Stimulated activated CD8-positive, alpha-beta memory T cell treated with anti-CD3 and anti-CD28 coated beads, Interleukin-2, amount 100 ng/mL, for 1 hour (primary cell): ENCODE measurements at places on chromosomes 3 and 15.
A peak's percentile ranks its signal among the peaks of the same experiment; 100 is the strongest.

DNA sequence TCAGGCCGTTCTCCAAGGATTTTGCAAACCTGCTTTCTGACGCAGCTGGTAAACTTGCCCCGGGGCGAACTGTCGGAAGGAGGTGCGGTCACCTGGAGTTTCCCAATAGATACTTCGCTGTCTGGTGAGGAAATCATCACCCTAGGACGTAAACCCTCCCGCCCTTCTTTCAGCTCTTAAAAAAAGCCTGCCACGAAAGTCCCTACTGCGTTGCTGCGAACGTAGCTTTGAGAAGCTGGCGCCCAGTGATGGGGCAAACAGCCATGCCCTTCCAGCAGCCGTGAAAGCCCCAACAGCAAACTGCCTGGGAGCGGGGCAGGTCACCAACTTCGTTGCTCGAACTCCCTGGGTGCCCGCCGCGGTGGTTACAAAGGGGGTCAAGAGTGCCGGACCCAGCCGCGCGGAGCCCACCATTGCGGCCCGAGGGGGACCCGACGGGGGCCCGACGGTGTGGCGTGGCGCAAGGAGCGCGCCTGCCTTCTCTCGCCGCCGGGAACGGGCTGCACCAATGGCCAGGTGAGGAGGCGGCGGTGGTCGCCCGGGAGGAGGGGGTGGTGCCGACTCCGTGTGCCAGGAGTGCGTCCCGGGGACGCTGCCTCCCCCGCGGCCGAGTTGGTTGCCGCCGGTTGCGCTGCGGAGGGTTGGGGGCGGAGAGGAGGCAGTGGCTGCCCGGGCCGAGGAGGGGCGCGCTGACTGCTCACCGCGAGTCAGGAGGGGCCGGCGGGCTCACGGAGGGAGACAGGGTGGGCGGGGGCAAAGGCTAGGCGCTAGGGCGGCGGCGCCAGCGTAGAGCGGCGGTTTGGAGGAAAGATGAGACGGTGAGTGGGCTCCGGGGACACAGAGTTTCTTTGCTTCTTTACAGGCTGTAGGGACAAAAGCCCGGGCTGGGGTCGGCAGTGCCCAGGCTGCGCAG, at the start of gene PHLDB2:
PHLDB2 (plus strand) TSS at position 205 of the 913 bp plus-strand sequence. CDS start 24,813 bp downstream, outside the sequence.
- peak; percentile 31 for DNase-seq

- no peak for DNase-seq
These were observed 625.8 kb downstream of the TAFA4 start for GRCh38 chr3:68306571-68306970.

DNA sequence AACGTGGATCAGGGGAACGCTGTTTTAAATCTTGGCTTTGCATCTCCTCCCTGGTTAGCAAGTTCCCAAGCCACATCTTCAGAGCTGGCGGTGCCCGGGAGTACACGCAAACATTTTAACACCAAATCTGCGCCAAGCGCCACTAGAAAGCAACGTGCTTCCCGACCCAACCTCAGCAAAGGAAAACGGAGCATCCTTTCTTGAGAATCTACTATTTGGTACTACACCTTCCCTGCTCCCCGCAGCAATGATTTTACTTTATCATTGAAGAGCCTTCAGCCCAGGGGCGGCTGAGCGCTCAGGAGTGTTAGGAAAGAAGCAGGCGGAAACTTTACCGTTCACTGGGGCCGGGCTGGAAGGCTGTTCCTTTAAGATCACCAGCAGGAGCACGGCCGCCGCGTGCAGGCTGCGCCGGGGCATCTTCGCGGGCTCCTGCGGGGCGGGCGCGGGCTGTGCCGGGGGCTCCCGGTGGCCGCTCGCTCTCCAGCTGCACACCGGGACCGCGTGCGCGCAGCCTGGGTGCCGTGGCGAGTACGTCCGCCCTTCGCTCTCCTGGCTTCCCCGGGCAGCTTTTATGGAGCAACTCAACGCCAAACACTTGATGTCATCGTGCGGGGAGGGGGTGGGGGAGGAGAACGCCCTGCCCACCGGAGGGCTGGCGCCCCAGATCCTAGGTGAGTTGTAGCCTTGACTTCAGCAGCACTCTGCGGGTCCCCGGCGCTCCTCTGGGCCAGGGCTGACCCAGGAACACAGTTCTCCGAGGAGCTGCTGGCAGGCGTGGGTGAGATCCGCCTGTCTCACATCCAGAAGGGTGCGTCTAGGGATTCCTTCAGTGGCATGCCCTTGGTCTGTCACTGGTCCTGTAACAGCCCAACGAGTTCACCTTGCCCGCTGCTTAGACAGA, at the start of gene CA12:
CA12 (minus strand) TSS at position 546 of the 904 bp plus-strand sequence; CDS start at position 420, 126 bp downstream.
- DNase-seq, result no peak

- DNase-seq, result no peak
These were observed 137.6 kb upstream of the TRIM42 start for GRCh38 chr3:140540262-140540661.

DNA sequence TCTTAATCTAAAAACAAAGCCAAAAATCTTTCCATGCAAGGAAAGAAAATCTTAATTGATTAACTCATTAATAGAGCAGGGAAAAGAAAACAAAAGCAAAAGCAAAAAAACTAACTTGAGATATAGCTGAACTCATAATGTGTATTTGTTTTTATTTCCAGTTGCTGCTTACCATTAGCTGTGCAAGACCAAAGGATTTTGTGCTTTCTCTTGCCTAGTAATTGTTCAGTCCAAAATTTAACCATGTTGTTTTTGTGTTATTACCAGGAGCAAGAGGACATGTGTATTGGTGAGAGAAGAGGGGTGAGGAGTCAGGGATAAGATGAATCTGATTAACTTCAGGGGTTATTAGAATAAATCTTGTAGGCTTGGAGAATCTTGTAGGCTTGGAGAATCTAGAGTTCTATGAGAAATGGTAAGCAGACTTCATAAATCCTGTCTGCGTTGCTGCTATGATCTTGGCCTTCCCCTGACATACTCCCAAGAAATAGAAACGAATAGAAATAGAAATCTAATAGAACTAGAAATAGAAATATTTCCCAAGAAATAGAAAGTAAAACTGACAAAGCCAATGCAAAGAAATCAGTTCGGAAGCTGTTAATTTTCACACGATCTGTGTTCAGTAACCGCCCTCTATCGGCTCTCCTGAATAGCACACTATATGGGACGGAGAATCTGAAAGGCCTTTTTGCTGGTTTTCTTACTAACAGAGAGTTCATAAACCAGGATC, 72.6 kb upstream of the TNFSF10 start:
- peak; percentile 14 for DNase-seq

DNA sequence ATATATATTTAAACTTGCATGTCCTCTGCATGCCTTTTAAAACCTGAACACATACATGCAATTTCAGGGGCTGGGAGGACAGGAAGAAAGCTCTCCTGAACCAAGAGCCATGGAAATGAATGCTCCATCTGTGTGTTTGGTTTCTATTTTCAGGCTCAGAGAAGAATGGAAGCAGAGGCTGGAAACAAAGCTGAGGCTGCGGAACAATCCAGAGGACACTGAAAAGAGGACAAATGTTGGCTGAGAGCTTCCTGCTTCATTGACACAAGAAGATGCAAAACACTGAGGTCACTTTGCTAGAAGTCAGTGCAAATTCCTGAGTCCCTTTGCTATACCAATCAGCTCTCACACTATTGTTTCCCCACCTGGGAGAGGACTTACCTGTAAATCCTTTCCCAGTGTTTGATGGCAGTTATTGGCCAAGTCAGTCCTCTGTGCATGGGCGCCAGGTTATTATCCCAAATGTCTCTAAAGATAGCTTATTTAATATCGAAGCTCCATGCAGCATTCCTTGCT, 12.7 kb downstream of the FAM240A start:
- DNase-seq, result no peak

GRCh38 chr3:119672776-119673175, 4.4 kb downstream of the COX17 start:
- DNase-seq, result no peak
